Activated T-cell treated with anti-CD3 and anti-CD28 coated beads for 4 hours (primary cell): ENCODE measurements at places on chromosomes 13 and 19.

DNA sequence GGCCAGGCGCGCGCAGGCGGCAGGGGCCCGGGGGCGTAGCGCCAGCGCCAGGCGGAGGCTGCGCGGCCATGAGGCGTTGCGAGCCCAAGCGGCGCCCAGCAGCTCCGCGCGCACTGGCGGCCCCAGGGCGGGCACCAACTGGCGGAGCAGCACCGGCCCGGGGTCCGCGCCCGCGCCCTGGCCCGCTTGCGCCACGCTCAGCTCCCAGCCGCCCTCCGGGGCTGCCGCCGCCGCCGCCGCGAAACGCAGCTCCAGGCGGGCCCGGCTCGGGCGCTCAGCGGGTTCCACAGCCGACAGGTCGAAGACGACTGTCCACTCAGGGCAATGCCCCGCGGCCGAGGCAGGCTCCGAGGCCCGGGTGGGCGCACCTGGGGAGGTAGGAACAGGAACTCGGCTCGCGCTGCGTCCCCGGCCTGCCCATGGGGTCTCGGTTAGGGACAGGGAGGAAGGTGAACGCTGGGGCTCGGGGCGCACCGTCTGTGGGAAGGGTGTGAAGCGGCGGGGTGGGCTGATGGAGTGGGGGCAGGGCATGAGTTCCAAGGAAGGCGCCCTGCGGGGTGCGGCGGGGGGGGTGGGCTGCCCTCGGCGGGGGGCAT, 26.8 kb downstream of the CERS1 start:
- DNase-seq: no peak

DNA sequence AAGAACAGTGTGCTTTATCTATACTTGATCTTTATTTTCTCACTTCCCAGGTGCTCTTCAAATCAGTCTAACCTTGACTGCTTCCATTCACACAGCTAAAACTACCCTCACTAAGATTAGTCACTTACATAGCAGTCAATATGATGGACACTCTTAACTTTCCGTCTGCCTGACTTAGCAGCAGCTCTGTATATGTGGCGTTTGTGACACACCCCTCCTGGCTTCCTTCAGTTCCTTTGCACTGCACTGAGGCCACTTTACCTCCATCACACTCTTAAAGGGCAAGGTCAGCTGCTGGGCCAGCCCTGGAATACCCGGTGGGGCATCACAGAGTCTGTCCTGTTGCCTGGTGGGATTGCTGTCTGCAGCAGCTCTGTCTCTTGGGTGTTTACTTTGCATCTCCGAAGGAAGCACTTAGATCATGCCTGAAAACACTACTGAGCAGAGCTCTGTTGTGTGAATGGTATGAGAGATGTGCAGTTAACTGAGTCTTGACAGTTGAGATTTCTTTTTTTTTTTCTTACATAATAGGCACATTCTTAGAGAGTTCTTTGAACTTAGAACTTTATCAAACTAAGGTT, 35.6 kb upstream of the IL17D start:
- DNase-seq: no peak

- DNase-seq: no peak
These were observed 1.7 kb downstream of the ERCC5 start for GRCh38 chr13:102847272-102848234.

- DNase-seq: peak; percentile 70
These were observed 33.1 kb downstream of the CEBPG start for GRCh38 chr19:33406521-33407139.

GRCh38 chr13:20411638-20412342, 113.9 kb downstream of the CRYL1 start:
- DNase-seq: peak; percentile 21

DNA sequence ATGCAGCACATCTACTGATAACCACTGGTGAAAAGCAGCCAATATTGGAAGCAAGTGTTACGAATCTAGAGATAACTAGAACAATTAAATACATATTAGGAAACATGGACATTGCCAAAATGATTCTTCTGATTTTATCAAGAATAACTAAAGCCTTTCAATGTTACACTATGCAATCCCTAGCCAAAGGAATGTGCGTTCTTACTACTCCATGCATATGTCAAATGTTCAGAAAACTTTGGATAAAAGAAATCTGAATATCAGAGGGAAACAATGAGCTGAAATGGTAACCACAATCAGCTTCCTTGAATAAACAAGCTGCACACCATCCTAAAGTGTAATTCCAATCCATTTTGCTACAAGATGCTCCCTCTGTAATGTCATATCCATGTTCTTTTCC, 951 bp upstream of the POSTN start:
- DNase-seq: no peak

DNA sequence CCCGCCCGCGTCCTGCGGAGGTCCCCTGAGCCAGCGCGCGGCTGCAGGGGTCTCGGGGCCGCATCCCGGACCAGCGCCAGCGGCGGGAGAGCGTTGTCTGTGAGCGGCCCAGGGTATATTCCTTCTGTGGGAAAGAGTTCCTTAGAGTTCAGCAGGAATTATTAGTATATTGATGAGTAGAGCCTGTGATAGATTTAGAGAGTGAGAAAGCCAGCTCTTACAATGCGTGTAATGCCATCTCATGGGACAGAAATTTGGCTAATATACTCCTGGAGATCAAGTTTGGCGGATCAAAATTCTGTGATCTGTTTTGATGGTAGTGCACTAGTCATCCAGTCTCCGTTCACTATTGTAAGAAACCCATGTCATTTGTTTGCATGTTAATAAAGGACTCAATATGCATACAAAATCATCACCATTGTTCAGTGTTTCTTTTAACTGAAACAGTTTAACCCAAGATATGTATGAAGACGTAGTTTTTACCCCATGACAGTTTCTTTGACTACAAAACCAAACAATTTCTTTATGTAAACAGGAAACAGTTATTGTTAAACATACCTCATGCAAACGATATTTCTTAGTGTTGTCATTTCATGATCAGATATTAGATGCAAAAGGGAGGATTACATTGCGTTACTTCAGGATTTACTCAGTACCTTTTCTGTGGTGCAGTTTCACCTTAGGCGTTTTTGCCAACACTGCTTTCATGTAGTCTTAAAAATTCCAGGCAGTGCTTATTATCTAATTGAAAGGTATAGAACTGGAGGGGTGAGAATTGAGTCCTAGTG, 9.9 kb downstream of the TNFRSF19 start:
- DNase-seq: no peak

DNA sequence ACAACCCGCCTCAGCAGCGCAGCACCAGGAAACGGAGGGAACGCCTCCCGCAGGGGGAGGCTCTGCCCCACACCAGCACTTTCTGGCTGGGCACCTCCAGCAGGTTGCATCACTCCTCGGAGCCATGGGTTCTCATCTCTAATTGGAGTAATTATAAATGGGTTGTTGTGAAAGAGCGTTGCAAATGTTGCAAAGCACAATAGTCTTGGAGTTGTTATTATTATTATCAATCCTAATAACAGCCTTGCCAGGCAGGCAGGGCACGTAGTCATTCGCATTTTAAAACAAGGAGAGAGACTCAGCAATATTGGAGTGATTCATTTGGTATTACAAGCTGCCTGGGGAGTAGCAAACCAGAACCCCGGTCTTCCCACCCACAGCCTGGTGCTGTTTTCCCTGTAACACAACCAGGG, 108.6 kb upstream of the GJB6 start:
- DNase-seq: no peak

DNA sequence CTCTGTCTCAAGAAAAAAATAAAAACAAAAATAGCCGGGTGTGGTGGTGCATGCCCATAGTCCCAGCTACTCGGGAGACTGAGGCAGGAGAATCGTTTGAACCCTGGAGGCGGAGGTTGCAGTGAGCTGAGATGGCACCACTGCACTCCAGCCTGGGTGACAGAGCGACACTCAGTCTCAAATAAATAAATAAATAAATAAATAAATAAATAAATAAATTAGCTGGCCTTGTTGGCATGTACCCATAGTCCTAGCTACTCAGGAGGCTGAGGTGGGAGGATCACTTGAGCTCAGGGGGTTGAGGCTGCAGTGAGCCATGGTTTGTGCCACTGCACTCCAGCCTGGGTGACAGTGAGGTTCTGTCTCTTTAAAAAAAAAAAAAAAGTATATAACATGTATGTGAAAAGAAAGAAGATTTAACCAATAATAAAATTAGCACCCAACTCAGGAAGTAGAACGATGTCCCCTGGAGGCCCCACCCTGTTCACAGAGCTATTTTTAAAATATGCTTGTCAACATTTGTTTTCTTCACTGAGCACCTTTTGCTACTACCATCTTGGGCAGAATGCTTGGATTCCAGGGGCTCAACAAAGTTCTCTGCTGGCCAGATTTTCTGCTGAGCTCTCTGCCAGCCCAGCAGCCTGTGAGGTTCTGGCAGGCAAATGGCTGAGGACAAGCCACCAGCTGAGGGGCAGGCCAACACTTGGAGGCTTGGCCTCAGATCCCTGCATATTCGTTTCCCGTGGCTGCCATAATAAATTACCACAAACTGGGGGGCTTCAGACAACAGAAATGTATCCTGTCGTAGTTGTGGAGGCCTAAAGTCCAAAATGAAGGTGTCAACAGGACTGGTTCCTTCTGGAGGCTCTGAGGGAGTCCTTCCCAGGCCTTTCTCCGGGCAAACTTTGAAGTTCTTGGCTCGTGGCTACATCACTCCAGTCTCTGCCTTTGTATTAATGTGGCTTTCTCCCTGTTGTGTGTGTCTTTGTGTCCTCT, 5.2 kb downstream of the SLC25A42 start:
- DNase-seq: no peak

DNA sequence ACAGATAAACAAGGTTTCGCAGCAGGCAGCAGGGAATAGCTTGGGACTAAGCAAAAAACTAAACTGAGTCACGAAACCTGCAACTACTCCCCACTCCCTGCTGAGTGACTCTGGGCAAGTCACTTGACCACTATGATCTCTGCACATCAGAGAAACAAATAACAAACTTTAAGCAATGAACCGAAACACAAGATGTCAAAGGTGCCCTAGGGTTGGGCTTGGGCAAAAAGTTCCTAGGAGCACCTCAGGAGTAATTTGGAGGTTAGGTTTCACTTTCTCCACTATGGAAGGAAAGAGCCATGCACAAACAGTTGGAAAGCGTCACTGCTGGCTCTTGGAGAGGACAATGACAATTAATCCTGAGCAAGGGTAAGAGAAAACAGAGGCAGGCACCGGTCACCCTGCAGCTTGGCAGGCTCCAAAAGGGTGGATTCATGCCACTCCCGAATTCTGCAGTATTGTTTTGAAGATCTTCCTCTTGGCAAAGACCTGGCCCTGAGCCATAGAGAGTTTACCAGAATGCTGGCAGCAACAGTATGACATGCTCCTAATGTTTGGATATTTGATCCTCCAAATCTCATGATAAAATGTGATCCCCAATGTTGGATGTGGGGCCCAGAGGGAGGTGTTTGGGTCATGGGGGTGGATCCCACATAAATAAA, 60.3 kb downstream of the CRYL1 start:
- DNase-seq: no peak

DNA sequence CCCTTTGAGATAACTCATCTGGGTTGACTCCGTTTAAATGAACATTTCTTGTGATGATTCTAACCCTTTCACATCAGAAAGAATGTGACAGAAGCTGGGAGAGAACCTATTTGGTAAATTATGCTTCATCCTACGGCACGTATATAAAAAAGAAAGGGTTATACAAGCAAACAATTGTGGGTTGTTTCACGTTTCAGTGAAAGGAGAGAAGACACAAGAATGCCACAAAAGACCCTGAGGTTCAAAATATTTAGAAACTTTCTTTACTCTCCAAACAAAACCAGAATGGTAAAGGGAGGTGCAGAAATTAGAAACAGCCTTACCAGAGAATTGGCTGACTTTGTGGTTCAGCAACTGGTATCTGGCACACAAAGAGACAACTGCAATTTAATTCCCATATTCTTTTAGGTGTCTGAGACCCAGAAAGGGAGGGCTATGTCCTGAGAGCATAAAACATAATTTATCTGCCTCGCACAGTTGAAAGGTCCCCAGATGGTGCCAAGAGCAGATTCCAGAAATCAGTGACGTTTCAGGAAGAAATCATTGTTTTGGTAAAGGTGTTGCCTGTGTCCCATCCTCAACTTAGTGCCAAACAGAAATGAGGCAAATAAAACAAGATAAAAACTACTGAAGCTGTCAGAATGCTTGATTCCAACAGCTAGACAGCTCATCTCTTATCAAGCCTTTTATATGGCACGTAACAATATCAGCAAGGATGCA, 361.4 kb downstream of the EFNB2 start:
- DNase-seq: no peak

DNA sequence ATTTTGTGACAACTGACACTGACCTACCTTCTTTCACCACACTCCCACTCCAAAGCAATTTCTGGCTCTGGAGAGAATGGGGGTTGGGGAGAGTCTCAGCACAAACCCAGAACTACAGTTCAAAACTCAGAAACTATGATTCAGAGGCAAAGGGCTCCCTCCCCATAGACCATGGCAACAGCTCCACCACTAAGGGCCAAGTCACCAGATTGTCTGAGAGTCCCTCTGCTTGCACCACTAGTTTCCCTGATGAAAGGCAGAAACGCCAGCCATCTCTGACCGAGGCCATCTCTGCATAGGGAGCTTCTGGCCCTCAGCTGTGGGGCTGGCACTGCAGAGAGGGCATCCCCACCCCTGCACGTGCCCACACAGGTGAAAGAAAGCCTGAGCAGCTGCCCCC, 112.4 kb upstream of the VSTM2B start:
- no peak for DNase-seq

- no peak for DNase-seq
These were observed 279.1 kb upstream of the ATXN8OS start for GRCh38 chr13:69828527-69828926.

DNA sequence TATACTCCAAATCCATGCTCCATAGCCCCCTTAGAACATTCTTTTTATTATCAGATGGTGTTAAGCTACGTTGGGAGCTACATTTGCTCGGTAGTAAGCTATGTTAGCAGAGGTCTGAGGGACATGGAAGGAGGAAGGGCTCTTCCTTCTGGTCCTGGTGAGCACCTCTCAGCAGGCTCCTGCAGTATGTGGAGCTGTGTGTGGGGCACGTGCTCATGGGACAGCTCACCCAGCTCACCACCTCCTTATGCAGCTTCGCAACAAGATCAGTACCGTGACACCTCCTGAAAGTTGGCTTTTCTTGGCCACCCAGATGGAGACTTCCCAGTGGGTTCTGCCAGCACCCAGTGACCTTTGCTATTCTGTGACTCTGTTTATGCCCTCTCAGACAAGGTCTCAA, 400.5 kb upstream of the SLC10A2 start:
- DNase-seq: no peak

GRCh38 chr13:106772006-106772601, 204.2 kb upstream of the ARGLU1 start:
- DNase-seq: no peak

- no peak for DNase-seq
These were observed 32.0 kb downstream of the CCDC8 start for GRCh38 chr19:46381346-46381745.

DNA sequence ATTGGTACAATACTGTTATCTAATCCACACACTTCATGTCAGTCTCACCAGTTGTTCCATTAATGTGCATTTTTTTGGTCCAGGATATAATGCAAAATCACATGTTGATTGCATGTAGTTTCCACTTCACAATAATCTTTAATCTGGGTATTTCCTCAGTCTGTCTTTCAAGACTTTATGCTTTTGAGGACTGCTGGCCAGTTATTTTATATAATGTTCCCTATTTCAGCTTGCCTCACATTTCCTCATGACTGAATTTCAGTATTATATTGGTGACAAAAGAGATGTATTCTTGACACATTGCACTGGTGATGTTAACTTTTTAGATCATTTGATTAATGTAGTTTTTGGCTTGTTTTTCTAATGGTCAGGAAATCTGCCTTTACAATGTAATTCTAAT, 368.3 kb downstream of the IRS2 start:
- no peak for DNase-seq
